Muscle of back (tissue), 13 donors: ENCODE measurements at places on chromosomes 11 and 22. TPM values are rescaled to one million over a fixed set of nuclear protein-coding genes. Genes with fewer than 3 reads are reported as not detected.

Gene BIK
- 0.53 TPM for polyA plus RNA-seq

DNA sequence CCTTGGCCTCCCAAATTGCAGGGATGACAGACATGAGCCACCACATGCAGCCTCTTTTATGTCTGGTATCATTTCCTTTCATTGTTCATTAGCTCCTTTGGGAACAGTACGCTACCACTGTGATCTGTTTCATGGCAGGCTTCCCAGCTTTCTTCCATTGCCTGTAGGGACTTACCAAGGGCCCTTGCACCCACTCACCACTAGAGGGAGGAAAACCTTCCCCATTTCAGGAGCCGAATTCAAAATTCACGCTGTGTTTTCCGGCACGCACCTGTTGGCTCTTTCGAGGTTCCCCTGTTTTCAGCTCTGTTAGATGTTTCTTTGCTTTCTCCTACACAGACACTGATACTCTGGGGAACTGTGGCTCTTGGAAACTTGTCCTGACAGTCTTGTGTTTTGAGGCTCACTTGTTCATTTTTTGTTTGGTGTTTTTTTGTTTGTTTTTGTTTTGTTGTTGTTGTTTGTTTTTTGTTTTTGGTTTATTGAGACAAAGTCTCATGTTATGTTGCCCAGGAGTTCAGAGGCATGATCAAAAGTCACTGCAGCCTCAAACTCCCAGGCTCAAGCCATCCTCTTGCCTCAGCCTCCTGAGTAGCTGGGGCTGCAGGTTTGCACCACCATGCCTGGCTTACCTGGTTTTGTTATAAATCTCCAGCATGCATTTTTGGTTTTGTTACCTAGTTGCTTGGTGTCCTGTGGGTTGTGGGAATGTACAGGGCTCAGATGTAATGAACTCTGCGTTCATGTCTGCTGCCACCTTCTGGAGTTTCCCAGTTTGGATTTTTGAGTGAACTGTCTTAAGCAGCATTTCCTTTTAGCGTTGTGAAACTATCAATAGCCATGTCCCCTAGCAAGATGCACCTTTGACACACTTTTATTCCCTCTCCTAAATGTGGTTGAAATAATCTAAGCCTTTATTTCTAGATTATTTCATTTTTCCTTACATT lies 2.3 kb downstream of the KRTAP5-11 start:
- peak; percentile 43 for DNase-seq

DNA sequence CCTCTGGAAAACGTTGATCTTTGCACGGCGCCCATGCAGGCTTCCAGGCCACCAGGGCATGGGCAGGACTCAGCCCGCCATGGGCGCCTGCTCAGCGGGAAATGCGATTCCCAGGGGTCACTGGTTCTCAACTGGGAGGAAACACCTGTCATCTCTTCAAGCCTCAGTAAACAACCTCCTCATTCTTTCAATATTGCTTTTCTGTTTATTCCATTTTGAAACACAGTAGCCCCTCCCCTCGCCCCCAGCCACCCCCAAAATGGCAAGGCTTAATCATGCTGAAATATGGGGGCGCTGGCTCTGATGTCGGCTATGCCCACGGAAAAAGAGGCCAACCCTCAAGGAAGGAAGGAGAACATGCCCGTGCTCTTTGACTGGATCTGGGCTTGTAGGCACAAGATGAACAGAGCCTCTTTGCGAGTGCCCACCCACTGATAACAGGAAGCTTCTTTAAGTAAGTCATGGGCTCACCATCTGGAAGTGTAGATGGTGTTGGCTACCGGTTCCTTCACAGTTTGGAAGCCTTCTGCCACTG lies 594 bp upstream of the POU2AF1 start:
- no peak for DNase-seq

DNA sequence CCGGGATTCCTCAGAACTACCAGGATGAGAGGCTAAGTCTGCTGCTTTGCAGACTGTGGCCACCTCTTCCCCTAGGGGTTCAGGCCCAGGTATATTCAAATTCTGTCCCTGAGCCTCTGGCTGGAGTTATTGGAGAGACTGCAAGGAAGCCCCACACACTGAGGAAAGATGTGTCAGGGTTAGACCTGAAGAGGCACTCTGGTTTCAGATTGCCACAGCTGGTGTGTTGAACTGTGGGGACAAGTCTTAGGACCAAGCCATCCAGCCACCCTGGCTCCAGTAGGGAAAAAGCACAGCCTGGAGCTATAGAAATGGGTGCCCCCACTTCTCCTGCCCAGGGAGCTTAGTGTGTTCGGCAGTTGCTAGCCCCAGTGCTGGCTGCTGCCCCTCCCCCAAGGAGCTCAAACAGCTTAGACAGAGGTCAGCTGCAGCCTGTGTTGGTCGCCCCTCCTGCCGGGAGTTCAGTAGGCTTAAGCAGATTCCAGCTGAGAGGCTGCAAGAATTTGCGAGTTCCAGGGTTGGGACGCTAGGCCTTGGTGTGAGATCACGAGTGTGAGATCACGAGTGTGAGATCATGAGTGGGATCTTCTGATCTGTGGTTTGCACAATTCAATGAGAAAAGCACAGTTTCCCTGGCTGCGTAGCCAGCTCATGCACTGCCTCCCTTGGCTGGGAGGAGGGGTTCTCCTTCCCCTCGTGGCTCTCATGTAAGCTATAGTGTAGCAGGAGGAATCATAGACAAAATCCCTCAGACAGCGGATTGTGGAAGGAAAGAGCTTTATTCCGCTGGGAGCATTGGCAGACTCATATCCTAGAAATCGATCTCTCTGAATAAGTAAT lies 552.1 kb upstream of the CHORDC1 start:
- DNase-seq = no peak

DNA sequence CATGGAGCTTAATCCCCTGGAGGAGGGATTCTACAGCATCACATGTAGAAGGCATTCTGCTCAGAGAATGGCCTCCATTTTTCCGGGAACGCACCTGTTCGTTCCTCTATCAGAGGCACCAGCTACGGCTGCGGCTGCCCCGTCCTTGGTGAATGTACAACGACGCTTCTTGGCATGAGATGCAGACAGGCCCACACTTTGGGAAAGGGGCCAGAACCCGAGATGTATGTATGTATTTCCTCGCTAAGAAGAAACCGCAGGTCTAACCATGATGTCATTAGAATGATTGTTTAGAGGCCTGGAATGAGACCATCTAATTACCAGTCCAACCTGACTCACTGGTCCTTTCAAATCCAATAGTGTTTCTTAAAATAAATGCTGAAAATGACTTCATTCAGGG lies 1293.4 kb downstream of the TBC1D22A start:
- DNase-seq = no peak

GRCh38 chr11:117096201-117096991 lies 1.8 kb downstream of the SIK3 start:
- peak; percentile 23 for DNase-seq

DNA sequence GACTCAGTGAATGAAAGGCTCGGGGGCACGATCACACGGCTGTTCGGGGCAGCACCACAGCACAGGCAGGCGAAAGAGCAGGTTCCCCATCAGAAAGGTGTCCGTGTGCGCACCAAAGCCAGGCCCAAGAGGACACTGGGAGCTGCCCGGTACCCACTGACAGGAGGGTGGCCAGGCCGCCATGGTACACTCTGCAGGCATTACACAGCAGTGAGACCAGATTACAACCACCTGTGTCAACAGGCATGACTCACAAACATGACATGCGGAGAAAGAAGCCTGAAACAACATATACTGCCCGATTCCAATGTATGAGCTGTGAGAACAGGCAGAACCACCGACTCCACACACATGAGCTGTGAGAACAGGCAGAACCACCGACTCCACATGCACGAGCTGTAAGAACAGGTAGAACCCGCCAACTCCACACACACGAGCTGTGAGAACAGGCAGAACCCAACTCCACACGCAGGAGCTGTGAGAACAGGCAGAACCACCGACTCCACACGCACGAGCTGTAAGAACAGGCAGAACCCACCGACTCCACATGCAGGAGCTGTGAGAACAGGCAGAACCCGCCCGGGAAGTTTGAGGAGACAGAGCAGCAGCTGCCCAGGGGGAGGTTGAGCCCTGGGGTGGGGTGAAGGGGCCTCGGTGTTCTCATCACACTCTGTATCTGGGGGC lies 32.6 kb downstream of the KIAA0930 start:
- no peak for DNase-seq

GRCh38 chr11:61162092-61162941 lies 1.1 kb upstream of the VPS37C start:
- peak; percentile 48 for DNase-seq

DNA sequence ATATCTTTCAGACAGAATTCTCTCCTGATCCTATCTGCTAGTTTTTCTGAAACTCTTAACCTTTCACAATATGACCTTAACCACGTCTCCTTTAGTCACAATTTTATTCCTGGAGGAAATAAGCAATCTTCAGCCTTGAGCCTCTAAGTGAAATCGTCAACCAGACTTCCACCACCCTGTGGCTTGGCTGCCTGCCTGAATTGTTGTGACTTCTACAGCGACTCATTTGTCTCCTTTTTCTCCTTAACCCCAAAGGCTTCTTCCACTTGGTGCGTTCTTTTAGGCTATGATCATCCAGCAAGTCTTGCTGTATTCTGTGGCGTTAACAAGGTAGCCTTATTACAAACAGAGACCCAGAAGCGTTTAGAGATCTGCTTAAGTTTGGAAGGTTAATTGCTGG lies 535.1 kb upstream of the ARHGAP42 start:
- no peak for DNase-seq

- DNase-seq = no peak
These were observed 416.3 kb downstream of the BUD13 start for GRCh38 chr11:116356451-116356850.

GRCh38 chr11:126217491-126217890 lies 5.9 kb downstream of the FAM118B start:
- DNase-seq = no peak

GRCh38 chr22:31247726-31248125 lies 35.6 kb downstream of the LIMK2 start:
- no peak for DNase-seq

GRCh38 chr22:19037282-19038163 lies 84.7 kb downstream of the DGCR2 start:
- no peak for DNase-seq

- DNase-seq = no peak
These were observed 17.1 kb upstream of the TH start for GRCh38 chr11:2188745-2189144.

GRCh38 chr11:13207665-13208594 lies 69.7 kb upstream of the BMAL1 start:
- DNase-seq = no peak
